ENCODE measurements at places on chromosomes 11 and 22. TPM values are rescaled to one million over a fixed set of nuclear protein-coding genes. Genes with fewer than 3 reads are reported as not detected.

The TPST2 gene
- total RNA-seq: 40.2 TPM

The APOA1 gene
- not detected for total RNA-seq

The TMEM191B gene
- 1.3 TPM for total RNA-seq

The SESN3 gene
- total RNA-seq: 45.6 TPM

The PLEKHA7 gene
- total RNA-seq: 15.4 TPM

The LRRC75B gene
- total RNA-seq: 6.8 TPM

The CDC42BPG gene
- total RNA-seq: 15.9 TPM

The RIMBP3B gene
- 0.14 TPM for total RNA-seq

The HARBI1 gene
- total RNA-seq: 1.8 TPM

The OTOG gene
- not detected for total RNA-seq

The ART1 gene
- total RNA-seq: not detected

The UBQLNL gene
- not detected for total RNA-seq

The LRRC10B gene
- total RNA-seq: 0.14 TPM

Data from airway epithelial cell (primary cell).